ENCODE measurements at places on chromosomes 13 and 19.

- no peak for DNase-seq
Measured at GRCh38 chr13:30409886-30410704, 12.2 kb upstream of the UBE2L5 start.

GRCh38 chr13:95784161-95784899, 107.4 kb downstream of the DNAJC3 start:
- no peak for DNase-seq

DNA sequence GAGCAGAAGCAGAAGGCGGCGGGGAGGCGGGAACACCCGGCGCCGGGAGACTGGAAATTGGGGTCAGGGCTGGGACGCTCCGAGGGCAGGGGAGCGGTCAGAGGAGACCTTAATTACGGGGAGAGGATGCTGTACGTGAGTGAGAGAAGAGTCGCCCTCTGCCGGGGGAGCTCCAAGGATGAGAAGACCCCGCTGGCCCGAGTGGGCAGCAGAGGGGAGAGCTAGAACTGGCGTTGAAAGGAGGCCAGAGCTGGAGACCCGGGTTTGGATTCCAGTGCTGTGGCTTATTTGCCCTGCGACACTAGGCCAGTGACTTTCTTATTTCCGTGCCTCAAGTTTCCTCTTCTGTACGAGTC, 536 bp downstream of the FAM32A start:
- DNase-seq: no peak

DNA sequence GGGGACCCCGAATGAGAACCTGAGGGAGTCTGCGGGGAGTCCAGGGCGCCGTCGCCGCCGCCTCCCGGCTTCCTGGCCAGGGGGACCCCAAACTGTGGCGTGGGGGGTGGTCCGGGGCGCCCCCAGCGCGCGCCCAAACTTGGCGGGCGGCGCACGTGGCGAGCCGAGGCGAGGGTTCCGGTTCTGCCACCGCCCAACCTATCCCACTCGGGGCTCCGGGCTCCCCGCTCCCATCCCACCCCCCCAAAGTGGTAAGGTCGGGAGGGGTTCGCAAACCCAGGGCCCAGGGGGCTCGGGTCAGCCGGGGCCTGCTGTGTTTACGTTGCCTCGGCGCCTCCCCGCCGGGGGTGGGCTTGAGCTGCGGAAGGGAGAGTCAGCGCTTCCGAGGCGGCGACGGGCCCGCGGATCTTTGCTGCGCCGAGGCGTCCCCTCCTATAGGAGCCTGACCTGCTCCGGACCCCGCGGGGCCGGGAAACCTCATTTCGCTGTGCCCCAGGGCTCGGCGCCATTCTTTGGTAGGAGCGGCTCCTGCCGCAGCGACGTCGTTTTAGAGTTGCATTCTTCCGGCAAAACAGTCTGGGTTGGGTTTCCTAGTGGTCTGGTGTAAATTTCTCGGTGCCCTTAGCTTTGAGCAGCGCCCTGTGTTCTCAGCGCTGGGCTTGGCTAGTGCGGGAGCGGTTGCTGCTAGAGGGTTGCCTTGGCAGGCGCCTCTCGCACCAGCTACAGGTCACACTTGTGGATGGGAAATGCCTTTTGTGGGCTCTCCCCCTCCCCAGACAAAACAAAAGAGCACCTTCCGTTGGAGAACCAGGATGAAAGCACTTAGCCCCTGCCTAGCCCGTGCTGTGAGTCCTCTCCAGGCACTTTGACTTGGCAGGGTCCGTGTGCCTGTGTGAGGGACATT, 1.2 kb downstream of the DAZAP1 start:
- DNase-seq: no peak

DNA sequence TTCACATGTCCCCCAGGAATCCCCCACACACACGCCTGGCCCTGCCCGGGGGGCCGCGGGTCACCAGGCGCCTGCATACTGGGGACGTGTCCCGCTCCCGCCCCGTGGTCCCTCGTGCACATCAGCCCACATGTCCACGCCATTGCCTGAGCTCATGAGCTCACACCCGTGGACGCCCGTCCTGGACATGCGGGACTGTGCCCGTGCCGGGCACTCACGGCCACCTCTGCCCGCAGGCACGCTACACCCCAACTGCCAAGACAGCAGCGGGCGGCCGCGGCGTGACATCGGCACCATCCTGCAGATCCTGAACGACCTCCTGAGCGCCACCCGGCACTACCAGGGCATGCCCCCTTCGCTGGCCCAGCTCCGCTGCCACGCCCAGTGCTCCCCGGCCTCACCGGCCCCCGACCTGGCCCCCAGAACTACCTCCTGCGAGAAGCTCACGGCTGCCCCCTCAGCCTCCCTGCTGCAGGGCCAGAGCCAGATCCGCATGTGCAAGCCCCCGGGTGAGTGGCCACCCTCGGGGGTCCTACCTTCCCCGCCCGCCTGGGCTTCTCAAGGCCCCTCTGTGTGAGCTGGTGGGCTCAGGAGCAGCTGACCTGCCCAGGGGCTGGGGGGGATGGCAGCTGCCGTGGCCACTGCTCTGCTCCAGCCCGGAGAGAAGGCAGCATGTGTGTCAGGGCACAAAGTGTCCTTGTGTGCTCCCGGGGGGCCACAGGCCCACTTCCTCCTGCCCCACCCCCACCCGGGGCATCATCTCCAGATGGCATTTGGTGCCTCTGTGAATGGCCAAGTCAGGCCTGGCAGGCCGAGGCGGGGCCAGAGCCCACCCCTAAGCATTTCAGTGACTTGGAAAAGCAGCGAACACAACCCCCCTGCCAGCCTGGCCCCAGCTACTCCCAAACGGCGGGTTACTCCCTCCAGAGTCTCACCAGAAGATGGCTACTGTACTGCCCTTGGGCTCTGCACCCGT, 7.1 kb downstream of the MIDN start:
- DNase-seq: no peak

DNA sequence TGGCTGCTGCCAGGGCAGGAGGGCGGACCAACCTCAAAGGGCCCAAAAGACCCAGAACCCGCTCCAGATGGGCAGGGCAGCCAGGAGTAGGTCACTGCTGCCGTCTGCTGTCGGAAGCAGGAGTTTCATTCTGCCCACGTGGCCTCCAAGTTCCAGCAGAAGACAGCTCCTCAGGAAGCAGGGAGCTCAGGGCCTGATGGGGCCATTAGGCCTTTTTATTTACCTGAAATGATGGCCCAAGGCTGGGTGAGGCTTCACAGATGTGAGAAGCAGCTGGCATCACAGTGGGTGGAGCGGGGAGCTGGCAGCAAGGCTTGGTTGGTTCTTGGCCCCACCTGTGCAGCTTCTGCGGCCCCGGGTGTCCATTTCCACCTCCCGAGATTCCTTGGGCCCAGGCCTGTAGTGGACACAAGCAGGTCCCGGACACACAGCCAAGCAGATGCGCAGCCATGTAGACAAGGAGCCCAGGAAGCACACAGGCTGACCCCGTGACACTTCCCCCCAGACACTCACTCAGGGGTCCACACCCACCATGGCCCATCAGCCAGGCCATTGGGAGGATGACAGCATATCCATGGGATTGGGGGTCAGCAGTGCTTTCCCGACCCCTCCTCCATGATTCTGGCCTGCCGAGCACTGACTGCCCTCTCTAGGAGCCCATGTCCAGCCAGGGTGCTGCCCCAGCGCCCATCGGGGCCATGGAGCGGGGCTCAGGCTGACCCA, 26.4 kb downstream of the C13orf46 start:
- DNase-seq: no peak

DNA sequence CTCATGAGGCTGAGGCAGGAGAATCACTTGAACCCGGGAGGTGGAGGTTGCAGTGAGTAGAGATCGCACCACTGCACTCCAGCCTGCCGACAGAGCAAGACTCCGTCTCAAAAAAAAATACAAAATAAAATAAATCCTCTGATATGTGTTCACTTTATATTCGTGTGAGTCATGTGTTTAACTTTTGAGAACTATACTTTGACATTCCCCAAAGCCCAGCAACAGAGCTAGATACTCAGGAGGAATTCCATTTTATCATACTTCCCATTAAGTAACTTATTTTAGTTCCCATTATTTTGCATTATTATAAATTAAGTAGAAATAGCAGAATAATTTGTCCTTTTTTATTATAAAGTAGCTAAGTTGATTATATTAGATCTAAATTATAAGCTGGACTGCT, 3.3 kb upstream of the CHAMP1 start:
- no peak for DNase-seq

- no peak for DNase-seq
Measured at GRCh38 chr19:10290357-10290875, 664 bp downstream of the ICAM5 start.

Data from stimulated activated CD8-positive, alpha-beta memory T cell treated with anti-CD3 and anti-CD28 coated beads, Interleukin-7, amount 100 ng/mL, for 24 hours (primary cell).